Tongue (tissue), 3 donors: ENCODE measurements at places on chromosomes 2 and 18.

DNA sequence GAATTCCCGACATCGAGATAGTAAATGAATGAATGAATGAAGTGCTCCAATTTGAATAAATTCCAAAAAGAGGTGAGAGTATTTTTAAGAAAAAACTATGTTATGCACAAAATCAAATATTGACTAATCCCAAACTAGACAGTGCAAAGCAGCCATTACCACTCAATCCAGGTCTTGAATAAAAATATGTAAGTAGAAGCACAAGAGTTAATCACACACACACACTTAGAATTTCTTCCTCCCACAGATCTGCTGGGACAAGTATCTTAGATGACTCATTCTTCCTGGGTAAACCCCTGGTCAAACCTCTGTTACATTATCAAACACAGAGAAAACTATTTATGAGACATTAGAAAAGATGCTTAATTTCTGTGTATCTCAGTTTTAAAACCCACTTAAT is 102.0 kb downstream of the PLA2R1 start:
- peak; percentile 22 for DNase-seq

GRCh38 chr2:29562896-29563295 is 358.5 kb downstream of the ALK start:
- peak; percentile 56 for DNase-seq

- DNase-seq = no peak
Observed at GRCh38 chr18:62098960-62099359, 87.9 kb downstream of the PIGN start.

DNA sequence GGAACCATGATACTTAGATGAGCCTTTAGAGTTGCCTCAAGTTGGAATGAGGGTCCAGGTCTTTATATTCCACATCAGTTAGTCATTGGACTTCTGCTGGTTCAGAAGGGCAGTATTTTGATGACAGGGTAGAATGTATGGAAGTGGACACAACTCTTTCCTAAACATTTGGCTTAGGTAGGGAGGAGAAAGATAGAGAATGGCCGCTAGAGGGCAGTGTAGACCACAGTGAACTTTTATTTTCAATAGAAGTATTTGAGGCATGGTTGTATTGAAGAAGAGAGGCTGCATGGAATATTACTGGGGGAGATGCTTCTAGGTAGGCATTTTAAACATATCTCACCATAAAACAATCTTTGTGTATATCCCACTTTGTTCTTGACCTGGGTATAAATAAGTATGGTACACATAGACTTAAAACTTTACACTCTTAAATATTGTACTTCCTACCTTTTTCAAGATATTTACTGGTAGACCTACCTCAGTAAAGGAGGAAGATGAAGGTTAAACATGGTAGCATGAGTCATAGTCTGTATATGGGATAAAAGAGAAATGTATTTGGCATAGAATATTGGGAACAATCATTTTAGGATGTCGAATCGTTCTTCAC is 497.6 kb upstream of the FAM98A start:
- peak; percentile 86 for DNase-seq

DNA sequence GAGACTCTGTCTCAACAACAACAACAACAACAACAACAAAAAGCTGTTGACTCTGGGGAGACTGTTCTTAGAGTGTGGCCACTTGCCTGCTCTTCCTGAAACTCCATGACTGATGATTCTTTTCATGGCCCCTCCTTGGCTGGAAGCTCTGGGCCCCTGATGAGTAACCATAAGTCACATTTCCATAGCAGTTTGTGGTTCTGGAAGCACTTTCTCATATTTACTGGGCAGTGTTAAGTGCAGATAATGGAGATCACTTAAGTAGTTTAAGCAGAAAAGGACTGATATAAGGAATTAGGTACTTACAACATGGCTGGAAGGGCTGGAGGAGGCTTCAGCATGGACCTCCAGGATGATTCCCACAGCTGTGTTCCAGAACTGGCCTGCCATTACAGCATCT is 147.3 kb upstream of the DLX2 start:
- DNase-seq = no peak

GRCh38 chr2:100283724-100284501 is 38.4 kb downstream of the LONRF2 start:
- peak; percentile 20 for DNase-seq

DNA sequence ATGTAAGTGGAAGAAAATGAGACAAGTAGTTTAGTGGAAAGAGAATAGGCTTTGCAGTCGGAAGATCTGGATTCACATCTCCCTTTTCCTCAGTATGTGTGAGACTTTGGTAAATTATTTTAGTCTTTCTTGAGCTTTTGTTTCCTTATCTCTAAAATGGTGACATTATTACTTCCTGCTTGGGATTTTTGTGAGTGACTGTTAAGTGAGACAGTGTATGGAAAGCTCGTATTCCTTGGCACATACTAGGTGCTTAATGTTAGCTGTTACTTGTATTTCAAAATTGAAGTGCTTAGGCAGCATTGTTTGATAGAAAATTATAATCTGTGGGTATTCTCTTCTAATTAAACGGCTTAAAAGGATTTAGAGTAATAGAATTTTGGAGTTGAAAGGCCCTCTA is 2.0 kb downstream of the ZNF638 start:
- no peak for DNase-seq

DNA sequence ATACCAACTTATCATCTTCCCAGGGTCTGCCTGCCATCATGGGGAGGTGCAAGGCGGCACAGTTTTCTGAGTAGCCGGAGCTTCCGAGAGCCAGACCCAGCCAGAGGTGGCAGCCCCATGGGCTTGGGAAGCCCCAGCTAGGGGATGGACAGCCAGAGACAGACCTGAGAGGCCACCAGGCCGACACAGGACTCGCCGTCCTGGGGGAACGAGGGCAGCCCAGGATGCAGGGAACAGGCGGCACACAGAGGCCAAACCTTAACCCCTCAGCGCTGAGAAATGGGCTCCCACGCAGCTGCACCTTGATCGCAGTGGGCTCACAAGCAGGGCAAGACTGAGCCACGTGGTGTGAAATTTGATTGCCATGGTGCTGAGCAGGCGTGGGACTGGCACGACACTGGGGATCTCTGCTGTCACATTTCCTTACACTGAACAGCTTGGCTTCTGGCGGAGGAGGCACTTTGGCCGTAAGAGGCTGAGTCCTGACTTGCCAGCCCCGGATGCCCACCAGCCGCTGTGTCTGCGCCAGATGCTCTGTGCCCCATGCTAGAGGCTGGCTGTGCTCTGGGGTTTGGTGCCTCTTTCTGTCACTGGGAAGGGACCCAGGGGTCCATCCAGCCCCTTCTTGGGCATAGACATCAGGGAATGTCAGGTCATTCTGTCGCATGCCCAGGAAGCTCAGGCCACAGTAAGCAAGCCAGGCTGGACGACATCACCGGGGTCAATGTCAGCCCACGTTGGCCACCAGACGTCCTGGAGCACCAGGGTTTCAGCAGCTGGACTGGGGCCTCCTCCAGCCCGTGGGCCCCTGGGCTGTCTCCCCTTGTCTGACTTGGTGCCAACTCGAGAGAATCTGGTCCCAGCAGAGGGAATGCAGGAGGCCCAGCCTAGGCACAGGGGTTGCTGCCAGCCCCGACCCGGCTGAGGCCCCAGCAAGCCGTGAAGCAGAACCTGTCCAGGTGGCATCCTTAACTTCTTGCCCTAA is 312.1 kb upstream of the MYT1L start:
- no peak for DNase-seq

DNA sequence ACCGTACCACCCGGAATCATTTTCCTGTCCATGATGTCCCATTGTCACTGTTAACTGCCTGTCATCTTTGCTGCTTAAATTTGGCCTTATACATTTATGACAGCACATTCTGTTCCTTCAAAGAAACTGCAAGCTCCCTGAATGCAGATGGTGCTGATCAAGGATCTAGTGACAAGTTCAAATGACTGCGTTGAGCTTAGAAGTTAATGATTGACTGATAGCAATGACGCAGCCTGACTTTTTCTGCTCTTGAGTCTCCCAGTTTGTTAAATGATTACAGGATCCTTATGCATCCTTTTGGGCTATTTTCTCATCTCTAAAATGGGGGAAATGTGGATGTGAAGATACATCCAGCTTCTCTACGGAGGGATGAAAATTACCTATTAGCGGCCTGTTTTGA is 159.0 kb downstream of the DCC start:
- DNase-seq = no peak

DNA sequence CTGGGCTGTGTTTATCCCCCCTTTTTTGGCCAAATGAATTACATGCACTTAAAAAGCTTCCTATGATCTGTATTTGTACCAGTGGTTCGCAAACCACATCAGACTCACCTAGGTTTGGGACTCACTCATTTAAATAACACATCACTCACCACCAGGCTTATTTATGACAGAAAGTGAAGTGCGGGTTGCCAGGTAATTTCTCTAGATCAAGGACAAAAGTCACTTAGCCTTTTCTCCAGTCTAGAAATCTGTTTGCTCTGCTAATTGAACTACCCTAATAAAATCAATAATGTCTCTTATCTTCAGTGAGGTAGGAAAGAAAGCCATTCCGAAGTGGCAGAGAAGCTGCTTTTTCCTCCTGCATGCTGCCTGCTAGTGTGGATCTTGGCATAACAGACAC is 88.1 kb upstream of the SLC8A1 start:
- no peak for DNase-seq
